Dermis blood vessel endothelial cell (primary cell): ENCODE measurements at places on chromosomes 12 and 14. TPM values are rescaled to one million over a fixed set of nuclear protein-coding genes. Genes with fewer than 3 reads are reported as not detected.

DNA sequence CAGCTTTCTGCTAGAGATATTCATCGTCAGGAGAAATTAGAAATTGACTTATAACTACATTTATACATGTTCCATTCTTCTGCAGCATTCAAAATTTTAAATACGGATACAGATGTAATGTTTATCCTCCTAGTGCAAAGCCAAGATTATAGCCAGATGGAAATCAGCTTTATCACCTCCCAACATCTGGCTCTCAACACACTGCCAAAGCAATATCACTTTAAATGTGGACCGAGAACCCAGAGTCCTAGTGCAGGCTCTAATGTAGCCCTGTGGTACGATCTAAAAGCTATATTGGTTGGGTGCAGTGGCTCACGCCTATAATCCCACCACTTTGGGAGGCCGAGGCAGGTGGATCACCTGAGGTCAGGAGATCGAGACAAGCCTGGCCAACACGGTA lies 6.5 kb downstream of the MLH3 start:
- no peak for DNase-seq

- no peak for DNase-seq
These were observed 335.6 kb downstream of the TMEM121 start for GRCh38 chr14:105861985-105862465.

DNA sequence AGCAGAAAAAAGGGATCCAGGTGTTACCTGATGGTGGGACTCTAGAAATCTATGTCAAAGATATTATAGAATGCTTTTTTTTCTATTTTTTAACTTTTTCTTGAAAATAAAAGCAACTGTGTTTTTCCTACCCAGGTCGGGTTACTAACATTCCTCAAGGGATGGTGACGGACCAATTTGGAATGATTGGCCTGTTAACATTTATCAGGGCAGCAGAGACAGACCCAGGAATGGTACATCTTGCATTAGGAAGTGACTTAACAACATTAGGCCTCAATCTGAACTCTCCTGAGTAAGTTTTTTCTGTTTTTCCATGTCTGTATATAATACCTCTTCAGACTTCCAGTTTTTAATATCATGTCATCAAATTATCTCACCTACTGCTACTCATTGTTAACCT lies 27.6 kb upstream of the KCNMB4 start:
- DNase-seq = no peak

Gene ZC3H14
- 61.4 and 65.9 TPM in 2 replicates for total RNA-seq

- peak; percentile 58 for DNase-seq
These were observed 4.8 kb downstream of the RASSF9 start for GRCh38 chr12:85831327-85831990.

Gene ACTN1
- 233 and 441 TPM in 2 replicates for total RNA-seq

- no peak for DNase-seq
These were observed 165.5 kb downstream of the PTPN11 start for GRCh38 chr12:112584266-112584722.
